ENCODE measurements at places on chromosomes 7 and 10.
A peak's percentile ranks its signal among the peaks of the same experiment; 100 is the strongest.

DNA sequence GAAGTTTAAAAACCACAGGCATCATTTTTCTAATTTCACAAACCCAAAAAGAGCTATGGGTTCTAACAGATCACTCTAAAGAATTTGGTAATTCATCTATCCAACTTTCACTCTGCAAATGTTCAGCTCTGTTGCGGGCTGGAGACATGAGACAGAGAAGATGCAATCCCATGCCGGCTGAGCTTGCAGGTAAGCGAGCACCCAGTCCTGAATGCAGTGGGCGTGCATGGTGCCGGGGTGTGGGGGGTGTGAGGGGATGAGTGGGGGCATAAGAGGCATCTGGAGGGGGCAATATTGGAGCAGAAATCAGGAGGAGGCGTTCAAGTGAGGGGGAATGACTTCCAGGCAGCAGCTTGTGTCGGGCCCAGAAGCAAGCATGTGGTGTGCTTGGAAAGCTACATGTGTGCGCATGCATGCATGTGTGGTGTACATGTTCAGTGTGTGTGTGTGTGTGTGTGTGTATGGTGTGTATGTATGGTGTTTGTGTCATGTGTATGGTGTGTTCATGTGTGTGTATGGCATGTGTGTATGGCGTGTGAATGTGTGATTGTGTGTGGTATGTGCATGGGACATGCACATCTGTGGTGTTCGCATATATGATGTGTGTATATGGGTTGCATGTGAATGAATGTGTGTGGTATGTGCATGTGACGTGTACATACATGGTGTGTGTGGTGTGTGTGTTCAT is 172.9 kb downstream of the PRKCQ start:
- DNase-seq: no peak
- no peak overlapping the region for H3K27ac ChIP-seq
- peaks cover 45% of the 10 kb centered on the region for H3K4me1 ChIP-seq
- peaks cover 23% of the 10 kb centered on the region for H3K27me3 ChIP-seq

DNA sequence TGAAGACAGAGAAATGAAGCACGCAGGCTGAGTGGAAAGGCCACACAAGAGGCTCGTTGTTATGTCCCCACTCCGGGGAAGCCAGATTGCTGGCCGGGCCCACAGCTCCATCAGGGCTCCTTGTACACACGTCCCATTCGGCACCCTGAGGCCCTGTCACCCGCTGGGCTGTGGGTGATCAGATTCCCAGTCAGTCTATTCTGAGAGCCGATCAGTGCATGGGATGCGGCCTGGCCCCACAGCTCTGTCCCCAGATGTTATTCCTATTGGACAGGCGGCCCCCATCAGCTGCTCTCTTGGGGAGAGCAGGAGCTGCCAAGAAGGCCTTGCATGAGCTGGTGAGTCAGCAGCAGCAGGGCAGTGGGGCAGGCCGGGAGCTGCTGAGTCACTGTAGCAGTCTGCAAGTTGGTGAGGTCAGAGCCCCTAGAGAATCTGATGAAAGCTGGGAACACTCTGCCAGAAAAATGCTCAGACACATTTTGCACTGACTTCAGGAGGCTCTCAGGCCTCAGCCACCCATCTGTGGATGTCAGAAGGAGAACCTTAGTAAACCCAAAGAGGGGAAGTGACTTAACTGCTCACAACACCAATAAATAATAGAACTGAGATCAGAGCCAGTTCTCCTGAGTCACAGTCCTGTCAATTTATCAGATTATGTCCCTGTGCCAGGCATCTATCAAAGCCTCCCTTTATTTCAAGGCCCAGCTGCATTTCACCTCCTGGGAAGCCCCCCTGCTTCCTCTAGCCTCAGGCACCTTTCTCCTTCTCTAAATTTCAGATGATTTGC is 9.4 kb upstream of the PSAP start:
- no peaks in the 10 kb centered on the region for H3K36me3 ChIP-seq
- no peak overlapping the region for H3K27ac ChIP-seq
- no peaks in the 10 kb centered on the region for H3K4me1 ChIP-seq

DNA sequence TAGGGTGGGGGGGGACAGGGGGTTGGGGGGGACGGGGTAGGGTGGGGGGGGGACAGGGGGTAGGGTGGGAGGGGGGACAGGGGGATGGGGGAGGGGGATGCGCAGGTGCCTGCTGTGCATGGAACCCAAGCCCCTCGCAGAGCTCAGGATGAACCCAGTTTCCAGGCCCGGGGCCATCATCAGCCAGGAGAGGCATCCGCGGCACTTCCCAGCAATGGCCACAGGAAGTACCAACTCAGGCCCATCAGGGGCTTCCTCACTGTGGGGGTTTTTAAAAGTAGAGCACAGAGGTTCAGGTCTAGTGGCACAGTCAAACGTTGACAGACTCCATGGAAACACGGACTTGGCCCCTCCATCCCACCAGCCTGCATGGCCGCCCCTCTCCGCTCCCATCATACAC is 172.7 kb downstream of the DIP2C start:
- peaks cover 8% of the 10 kb centered on the region for H3K4me1 ChIP-seq
- H3K36me3 ChIP-seq: no peaks in the 10 kb centered on the region
- H3K4me3 ChIP-seq: no peak overlapping the region
- no peak for DNase-seq

GRCh38 chr10:124150807-124151417 is 57.5 kb upstream of the CHST15 start:
- no peak overlapping the region for H3K4me3 ChIP-seq
- no peak overlapping the region for H3K27ac ChIP-seq
- H3K36me3 ChIP-seq: no peaks in the 10 kb centered on the region
- peaks cover 37% of the 10 kb centered on the region for H3K27me3 ChIP-seq
- DNase-seq: no peak

DNA sequence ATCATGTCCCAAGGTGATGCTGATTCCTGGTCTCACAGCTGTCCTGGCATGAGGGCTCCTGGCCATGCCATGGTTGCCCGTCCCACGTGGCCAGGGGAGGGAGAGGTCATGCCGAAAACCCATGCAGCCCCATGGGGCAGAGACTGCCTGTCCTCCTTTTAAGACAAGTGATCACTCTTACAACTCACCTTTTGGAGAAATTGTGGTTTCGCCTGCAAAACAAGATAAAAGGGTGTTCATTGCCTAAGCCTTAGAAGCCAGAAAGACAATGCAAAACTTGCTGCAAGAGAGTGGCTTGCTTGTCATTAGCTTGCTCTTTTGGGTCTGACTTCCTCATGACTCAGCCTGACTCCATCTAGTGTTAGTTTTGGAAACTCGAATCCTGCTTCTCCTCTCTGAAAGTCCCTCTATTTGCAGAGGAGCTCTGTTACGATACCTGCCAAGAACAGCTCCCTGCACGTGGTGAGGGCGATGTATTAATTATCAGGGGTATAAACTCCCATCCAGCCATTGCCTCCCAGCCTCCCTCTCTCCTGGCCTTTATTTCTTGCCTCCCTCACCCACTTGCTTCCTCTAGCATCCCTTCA is 26.7 kb downstream of the TMEM273 start:
- H3K27ac ChIP-seq: no peak overlapping the region
- H3K4me3 ChIP-seq: no peak overlapping the region
- H3K27me3 ChIP-seq: no peaks in the 10 kb centered on the region

- DNase-seq: no peak
- peaks cover 14% of the 10 kb centered on the region for H3K4me1 ChIP-seq
- H3K4me3 ChIP-seq: no peak overlapping the region
- H3K27me3 ChIP-seq: no peaks in the 10 kb centered on the region
Measured at GRCh38 chr7:93235541-93235940, 3.4 kb downstream of the VPS50 start.

DNA sequence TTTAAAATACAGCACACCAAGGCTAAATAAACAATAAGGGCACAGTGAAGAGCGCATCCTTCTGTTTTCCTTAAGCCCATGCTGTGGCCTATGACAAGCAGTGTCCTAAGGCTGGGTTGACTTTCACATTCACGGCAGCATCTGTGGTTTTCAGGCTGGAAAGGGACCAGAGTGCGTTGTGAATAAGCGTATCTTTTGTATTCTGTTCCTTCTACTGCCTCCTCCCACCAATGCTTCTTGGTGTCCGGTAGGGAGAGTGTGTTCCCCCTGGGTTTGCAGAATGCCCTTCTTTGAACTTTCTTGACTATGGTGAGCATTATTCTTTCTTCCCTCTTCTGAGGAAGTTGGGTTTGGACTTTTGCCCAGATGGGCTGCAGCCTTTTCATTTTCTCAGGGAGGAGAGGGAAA is 73.6 kb downstream of the ABCA13 start:
- H3K36me3 ChIP-seq: no peaks in the 10 kb centered on the region
- H3K27me3 ChIP-seq: peaks cover 7% of the 10 kb centered on the region
- DNase-seq: no peak
- no peak overlapping the region for H3K27ac ChIP-seq
- no peak overlapping the region for H3K4me3 ChIP-seq
- H3K4me1 ChIP-seq: no peaks in the 10 kb centered on the region

GRCh38 chr7:100568176-100568895 is 5.4 kb downstream of the SAP25 start:
- H3K27me3 ChIP-seq: peaks cover 31% of the 10 kb centered on the region
- H3K27ac ChIP-seq: peak overlapping the region; percentile 64
- H3K4me1 ChIP-seq: peaks cover 55% of the 10 kb centered on the region
- DNase-seq: no peak
- H3K4me3 ChIP-seq: no peak overlapping the region
- peaks cover 18% of the 10 kb centered on the region for H3K36me3 ChIP-seq

DNA sequence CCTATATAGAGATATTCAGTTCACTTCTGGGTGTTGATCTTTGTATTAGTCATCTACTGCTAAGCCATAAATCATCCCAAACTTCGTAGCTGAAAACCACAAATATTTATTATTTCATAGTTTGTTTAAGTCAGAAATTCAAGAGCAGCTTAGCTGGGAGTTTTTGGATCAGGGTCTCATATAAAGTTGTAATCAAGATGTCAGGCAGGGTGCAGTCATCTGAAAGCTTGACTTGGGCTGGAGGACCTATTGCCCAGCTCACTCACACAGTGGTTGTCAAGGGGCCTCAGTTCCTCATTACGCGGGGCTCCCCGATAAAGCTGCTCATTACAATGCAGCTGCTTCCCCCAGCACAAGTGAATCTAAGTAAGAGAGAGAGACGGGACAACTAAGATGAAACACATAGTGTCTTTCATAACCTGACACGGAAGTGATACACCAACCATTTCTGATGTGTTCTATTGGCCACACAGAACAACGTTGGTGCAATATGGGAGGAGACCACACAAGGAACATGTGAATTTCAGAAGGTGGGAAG is 15.7 kb downstream of the PPP1R3C start:
- H3K4me1 ChIP-seq: no peaks in the 10 kb centered on the region
- H3K27me3 ChIP-seq: peaks cover 12% of the 10 kb centered on the region
- DNase-seq: no peak
- H3K36me3 ChIP-seq: no peaks in the 10 kb centered on the region
- no peak overlapping the region for H3K4me3 ChIP-seq
